Cortex of kidney (tissue), 1 donor: ENCODE measurements at places on chromosomes 2 and 18.

GRCh38 chr2:2146220-2146619 is 184.9 kb downstream of the MYT1L start:
- no peak for DNase-seq

GRCh38 chr2:83233781-83234180 is 1225.3 kb downstream of the SUCLG1 start:
- DNase-seq, result no peak

- DNase-seq, result no peak
These were observed 524 bp upstream of the SERTAD2 start for GRCh38 chr2:64654063-64654811.

DNA sequence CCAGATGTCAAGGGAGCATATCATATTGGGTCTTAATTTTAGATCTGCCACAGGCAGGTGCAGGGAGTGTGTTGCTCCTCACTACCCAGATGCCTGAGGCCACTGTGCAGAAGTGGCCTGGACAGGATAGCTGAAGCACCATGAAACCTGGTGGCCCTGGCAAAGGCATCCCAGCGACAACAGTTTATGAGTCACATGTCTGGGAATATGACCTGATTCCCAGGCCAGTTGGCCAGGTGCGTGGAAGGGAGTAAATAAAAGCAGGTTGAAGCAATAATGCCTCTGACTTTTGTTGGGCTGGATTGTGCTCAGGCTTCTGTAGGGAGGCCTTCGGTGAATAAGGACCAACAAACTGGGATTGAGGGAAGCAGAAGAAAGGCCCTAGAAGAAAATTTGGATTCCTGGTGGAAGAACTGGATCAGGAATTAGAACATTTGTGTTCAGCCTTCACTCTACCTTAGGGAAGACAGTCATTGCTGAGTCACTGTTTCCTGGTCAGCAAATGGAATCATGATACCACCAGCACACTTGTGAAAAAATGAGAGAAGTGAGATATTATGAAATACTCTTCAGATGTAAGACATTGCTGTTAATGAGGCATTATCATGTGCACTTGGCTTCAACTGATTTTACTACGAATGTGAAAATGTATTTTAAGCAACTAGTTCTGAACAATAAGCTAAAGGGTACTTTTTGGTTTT is 78.4 kb upstream of the ZNF516 start:
- DNase-seq, result no peak

- DNase-seq, result no peak
These were observed 37.8 kb upstream of the ST8SIA5 start for GRCh38 chr18:46794607-46795006.

GRCh38 chr18:47997338-47997780 is 66.9 kb upstream of the SMAD2 start:
- DNase-seq, result no peak

DNA sequence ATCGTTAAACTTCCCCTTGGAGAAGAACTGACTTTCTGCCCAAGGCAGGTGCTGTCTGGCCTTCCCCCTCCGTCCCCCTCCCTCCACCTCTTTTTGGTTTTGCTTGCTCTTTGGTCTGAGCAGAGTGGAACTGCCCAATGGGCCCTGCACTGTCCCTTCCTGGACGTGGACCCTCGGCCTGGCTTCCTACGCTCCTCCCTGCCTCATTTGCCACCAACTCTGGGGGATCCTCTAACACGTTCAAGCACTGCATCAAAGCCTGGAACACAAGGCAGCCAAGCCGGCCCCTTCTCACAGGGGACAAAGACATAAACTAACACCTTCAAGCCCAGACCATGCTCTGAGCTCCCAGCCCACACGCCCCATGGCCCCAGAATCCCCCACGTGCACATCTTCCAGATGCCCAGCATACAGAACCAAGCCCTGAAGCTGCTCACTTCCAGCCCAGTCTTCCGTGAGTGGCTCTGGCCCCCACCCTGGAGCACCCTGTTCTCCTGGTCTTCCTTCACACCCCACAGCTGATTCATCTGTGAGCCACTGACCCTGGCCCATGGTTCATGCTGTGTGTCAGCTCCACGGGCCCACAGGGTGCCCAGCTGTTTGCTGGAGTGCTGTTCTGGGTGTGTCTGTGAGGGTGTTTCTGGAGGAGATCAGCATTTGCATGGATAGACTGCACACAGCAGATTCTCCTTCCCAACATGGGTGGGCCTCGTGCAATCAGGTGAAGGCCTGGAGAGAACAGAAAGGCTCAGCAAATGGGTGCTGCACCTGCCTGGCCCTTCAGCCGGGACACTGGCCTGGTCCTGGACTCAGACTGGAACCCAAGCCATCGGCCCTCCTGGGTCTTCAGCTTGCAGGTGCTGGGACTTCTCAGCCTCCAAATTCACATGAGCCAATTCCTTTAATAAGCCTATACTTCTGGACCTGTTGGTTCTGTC is 247.1 kb upstream of the SALL3 start:
- no peak for DNase-seq

GRCh38 chr2:147327613-147328012 is 517.2 kb upstream of the ACVR2A start:
- no peak for DNase-seq

DNA sequence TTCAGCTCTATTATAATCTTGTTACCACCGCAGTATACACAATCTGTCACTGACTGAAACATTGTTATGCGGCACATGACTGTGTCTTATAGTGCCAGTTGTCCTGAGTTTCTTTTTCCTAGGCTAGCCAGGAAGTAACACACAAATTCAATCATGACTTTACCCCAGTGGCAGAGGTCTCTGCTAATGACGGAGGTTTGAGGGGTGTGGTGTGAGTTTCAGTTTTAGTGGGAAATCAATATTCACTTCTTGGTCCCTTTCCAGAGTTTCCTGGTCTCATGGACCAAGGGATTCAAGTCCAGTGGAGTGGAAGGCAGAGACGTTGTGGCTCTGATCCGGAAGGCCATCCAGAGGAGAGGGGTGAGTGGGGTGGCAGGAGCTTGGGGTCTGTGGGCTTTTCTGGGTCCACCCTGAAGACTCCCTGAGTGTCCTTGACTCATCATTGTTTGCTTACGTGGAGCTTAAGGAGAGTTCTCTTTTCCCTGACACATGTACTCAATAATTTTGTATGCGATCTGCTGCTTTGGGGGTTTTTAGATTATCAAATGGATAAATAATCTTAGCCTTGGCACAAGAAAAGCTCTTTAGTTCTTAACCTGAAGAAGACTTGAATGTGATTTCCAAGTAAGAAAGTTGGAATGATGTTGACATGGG is 39.2 kb downstream of the HK2 start:
- no peak for DNase-seq

- DNase-seq, result no peak
These were observed 191.7 kb downstream of the PRKCE start for GRCh38 chr2:45843136-45843535.

GRCh38 chr18:24778810-24779418 is 318.5 kb downstream of the HRH4 start:
- no peak for DNase-seq

GRCh38 chr2:189217541-189217940 is 38.0 kb upstream of the COL5A2 start:
- no peak for DNase-seq

- DNase-seq, result no peak
These were observed 23.4 kb upstream of the FAM110C start for GRCh38 chr2:69366-70344.

- DNase-seq, result no peak
These were observed 32.1 kb downstream of the GLS start for GRCh38 chr2:190912726-190913125.

- no peak for DNase-seq
These were observed 252.2 kb upstream of the SPHKAP start for GRCh38 chr2:228433721-228434120.

- no peak for DNase-seq
These were observed 59.4 kb downstream of the RNF152 start for GRCh38 chr18:61833387-61833786.

DNA sequence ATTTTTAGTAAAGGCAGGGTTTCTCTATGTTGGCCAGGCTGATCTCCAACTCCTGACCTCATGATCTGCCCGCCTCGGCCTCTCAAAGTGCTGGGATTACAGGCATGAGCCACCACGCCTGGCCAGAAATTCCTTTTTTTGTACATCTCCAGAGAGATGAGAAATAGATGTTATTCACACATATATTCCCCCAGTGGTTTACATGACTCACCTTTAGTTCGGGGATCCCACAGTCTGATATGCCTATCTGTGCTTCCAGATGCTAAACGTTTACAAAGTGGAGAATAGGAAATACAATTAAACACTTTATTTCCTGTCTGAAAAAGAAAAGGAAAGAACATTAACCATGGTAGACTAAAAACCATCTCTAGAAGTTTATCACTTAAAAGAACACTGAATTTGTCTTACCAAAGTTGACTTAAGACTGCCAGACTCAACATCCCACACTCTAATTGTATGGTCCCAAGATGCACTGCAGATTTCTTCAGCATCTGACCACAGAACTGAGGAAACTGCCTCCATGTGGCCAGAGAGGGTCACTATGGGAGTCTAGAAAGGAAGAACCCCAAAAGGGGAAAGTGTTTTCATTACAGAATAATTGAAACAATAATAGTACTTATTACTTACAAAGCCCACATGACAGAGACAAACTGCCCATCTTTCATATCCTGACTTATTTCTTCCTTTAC is 12.6 kb upstream of the ICA1L start:
- no peak for DNase-seq

DNA sequence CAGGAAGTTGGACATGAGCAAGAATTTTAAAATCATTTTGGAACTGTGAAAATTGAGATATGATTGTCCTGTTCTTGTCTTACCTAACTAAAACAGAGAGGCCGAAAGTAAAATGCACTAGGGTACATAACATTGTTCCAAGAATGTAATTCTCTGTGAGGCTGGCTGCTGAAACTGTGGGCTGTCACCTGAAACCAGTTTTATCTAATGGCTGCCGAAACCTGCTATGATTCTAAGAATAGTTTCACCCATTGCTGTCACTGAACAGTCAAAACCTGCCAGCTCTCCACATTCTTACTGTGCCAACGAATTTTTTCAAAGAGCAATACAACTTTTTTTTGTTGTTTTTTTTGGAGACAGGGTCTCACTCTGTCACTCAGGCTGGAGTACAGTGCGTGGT is 119.3 kb upstream of the ZSWIM2 start:
- DNase-seq, result no peak

GRCh38 chr2:236075802-236076201 is 92.4 kb downstream of the GBX2 start:
- no peak for DNase-seq

DNA sequence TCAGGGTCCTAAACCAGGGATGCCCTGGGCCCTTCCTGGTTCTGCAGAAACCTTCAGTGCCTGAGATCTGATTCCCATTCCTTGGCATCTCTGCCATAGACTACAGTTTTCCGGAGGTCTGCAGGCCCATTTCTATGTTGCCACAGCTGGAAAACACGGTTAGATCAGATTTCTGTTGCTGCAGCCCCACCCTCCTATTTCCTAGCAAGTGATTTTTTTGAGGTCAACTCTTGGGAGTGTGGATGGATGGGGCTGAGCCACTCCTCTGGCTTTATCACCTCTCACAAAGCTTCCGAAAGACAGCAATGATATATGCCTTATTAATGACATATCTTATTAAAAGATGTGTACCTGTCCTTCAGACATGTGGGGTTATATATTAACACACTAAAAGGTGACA is 56.3 kb downstream of the ZAP70 start:
- no peak for DNase-seq

DNA sequence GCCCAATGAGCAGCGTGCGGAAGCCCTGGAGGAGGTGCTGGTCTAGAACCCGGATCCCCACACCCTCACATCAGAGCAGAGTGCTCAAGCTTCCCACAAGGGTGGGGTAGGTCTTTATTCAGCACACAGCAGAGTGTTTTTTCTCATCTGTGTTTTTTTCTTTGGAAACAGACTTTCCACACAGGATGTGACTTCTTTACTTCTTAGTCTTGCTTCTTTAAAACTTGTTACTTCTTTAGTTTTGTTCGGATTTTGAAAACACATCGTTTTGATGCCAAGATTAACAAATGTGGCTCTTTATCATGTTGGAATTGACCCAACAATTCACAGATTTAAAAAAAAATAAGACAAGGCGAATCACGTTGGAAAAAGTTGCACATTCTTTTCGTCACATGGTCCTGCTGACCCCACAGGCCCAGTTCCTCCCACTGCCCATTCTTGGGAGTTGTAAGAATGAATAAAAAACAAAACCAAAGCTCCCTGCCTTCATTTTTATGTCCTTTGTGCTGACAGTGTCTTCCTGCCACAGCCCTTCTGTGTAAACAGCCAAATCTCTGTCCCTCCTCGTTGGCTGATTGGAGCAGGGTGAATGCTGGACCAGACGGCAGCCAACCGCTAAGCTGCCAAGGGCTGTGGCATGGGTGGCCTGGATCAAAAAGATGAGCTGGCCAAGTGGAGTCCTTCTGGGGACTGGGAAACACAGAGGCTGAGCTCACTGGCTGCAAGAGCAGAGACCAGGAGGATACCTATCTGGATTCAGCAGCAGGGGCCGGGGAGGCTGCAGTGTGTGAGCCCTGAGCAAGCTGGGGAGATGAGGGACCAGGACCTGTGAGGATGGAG is 81.6 kb downstream of the TWIST2 start:
- no peak for DNase-seq

DNA sequence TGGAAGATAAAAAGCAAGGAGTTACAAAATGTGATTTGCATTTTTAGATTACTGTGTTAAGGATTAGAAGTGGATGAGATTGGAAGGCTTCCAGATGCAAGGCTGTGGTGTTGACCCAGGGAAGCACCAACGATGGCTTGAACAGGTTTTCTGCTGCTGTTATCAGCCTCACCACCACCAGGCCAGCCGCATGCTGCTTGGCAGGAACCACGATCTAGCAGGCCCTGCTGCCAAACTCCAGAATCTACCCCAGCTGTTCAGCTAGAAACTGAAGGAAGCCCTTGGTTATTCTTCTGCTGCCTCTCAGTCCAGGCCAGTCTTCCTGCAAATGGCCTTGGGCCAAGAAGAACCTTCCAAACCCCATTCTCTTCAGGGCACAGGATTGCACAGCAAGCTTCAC is 133.9 kb downstream of the MTCL1 start:
- no peak for DNase-seq

- DNase-seq, result no peak
These were observed 55.8 kb downstream of the PLEKHA3 start for GRCh38 chr2:178536037-178536436.

- DNase-seq, result no peak
These were observed 57.2 kb downstream of the LBH start for GRCh38 chr2:30288561-30288960.

- no peak for DNase-seq
These were observed 97.0 kb downstream of the CABLES1 start for GRCh38 chr18:23232331-23232730.

DNA sequence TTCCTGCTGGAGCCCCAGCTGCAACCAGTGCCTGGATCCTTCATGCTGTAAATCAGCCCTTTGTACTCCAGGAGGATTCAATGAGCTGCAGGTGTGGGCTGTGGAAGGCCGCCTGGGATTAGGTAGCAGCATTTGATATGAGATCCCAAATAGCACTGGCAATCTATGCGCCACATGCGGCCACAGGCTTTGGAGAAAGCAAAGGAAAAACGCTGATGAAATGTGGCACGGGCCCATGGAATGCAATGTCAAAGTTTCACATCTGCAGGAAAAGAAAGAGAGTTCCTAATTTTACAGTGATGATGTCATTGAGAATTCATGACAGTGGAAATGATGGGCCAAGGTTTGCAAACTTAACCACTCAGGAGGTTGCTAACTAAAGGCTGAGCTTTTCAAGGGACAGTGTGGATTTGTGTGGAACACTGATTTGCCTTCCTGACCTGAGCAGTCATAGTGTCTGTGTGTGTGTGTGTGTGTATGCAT is 216.4 kb upstream of the OSR1 start:
- DNase-seq, result no peak
